ENCODE measurements at places on chromosomes 3 and 15. TPM values are rescaled to one million over a fixed set of nuclear protein-coding genes. Genes with fewer than 3 reads are reported as not detected.

DNA sequence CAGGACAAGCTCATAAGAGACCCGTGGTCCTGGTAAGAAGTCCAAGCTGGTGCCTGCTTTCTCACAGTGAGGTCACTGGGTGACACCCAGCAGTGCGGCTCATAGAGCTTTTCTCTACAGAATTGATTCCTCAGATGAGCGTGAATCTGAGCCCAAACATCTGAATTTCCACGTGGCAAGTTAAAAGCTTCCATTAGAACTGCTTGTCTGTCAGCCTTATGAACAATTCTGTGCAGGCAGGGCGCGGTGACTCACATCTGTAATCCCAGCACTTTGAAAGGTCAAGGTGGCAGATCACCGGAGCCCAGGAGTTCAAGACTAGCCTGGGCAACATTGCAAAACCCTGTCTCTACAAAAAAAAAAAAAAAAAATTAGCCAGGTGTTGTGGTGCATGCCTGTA lies 113.1 kb upstream of the ABHD17C start:
- DNase-seq: no peak

DNA sequence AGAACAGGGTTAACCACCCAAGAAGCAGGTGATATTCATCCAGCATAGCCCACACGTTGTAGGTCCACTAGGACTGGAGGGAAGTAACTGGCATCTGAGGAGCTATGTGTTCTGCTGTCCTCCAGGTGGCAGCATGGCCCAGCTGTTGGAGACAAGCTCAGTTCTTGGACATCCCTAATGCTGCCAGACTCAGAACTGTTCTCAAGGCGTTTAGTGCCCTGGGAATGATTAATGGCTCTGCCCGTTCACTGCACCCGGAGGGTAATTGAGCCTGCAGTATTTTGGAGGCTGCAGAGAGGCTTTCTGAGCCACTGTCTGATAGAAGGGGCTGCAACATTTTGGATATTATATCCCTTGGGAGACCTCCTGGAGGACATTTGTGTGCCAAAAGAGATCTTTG lies 521.3 kb upstream of the SEMA6D start:
- peak; percentile 80 for DNase-seq

The ALDH1L1 gene
- 129 TPM for total RNA-seq

The ARIH1 gene
- 163 TPM for total RNA-seq

- no peak for DNase-seq
Observed at GRCh38 chr3:143287403-143287802, 167.8 kb downstream of the CHST2 start.

DNA sequence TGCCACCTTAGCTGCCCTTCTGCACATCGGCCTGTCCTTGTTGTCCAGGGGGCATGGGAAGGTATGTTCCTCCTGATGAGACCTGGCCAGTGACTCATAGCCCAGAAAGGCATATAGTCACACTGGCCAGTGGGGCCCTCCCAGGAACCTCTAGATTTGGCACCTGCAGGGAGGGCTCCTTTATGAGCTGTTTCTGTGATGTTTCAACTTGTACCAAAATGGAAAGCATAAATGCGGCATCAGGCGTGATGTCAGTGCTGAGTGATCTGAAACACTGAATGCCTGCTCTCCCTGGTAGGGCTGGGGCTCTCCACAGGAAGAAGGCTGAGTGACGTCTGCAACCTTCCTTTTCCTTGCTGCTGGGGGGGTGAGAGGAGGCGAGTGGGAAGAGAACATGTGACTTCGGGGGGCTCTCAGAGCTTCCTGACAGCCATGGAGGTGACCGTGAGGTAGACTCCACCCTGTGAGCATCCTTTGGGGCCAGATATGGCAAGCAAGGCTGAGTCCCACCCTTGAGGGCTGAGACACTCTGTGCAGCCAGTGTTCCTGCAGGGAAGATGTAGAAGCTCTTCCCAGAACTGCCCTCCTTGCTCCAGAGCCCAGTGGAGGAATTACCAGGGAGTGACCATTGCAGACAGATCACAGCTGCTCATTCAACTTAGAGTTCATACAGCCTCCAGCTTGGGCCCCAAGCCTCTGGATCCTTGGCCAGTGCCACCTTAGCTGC lies 37.1 kb upstream of the APEH start:
- no peak for DNase-seq
